Activated CD4-positive, alpha-beta T cell treated with anti-CD3 and anti-CD28 coated beads for 36 hours (primary cell): ENCODE measurements at places on chromosomes 3 and 15. TPM values are rescaled to one million over a fixed set of nuclear protein-coding genes. Genes with fewer than 3 reads are reported as not detected.

GRCh38 chr3:15241341-15241740 lies 35.3 kb downstream of the CAPN7 start:
- DNase-seq: peak; percentile 70

- no peak for DNase-seq
These were observed 131.4 kb upstream of the EIF1B start for GRCh38 chr3:40178012-40178594.

- DNase-seq: no peak
These were observed 1.2 kb upstream of the PPP2R3A start for GRCh38 chr3:135964160-135964955.

- DNase-seq: peak; percentile 24
These were observed 475 bp downstream of the SPSB4 start for GRCh38 chr3:141051443-141052200.

Gene SNTN
- not detected for total RNA-seq

DNA sequence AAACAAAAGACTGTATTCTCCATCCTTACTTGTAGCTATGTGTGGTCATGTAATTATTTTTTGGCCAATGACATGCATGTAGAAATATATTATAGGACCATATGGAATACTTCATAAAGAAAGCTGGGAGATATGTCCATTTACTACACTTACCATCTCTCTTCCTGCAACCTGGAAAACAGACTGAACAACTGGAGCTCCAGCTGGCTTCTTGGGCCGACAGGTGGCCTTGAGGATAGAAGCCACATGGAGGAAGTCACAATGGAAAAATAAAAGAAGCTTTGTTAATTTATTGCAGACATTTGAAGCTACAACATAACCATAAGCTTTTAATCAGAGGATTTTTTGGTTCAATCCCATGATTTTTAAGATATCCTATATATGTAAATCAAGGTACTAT lies 167.9 kb upstream of the CBLB start:
- DNase-seq: no peak

Gene ZMYND10
- total RNA-seq: 1.3 TPM

DNA sequence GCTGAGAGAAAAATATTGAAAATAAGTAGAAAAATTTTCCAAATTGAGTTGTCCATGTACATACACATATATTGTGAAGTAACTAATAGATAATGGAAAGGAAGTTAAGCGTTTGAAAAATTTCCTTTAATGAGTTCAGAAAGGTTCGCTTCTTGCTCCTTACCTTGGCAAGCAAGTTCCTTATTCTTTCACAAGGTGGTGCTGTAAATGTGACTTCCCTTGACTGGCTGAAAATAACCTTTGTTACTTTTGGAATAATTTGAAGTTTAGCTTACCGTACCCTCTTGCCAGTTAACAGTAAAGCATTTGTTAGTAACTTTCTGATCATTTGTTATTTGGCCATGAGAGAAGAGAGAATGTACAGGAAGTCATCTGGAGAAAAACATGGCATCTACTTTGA lies 41.6 kb downstream of the PYDC2 start:
- no peak for DNase-seq

DNA sequence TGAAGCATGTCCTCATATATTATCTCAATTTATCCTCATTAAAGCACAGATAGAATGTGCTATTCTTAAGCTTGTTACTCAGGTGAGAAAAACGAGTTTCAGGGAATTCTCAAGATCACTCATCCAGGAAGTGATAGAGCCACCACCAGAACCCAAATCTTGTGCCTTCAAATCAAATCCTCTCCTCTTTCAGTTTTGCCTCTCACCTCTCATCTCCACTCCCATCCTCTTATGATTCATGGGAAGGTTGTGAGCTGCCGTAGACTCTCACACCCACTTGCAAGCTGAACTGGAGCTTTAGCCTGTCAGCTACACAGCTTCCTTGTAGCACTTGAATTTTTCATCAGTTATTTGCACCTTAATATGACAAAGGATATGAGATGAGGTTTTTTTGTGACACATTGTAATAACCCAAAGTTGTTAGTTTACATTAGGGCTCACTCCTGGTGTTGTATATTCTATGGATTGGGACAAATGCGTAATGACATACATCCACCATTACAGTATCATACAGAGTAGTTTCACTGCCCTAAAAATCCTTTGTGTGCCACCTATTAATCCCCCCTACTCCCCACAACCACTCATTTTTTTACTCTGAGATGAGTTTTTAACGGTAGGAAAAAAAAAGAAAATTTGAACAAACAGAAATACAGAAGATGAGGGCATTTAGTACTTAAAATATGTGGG lies 25.7 kb downstream of the GPR15 start:
- peak; percentile 73 for DNase-seq

Gene MYRIP
- not detected for total RNA-seq

DNA sequence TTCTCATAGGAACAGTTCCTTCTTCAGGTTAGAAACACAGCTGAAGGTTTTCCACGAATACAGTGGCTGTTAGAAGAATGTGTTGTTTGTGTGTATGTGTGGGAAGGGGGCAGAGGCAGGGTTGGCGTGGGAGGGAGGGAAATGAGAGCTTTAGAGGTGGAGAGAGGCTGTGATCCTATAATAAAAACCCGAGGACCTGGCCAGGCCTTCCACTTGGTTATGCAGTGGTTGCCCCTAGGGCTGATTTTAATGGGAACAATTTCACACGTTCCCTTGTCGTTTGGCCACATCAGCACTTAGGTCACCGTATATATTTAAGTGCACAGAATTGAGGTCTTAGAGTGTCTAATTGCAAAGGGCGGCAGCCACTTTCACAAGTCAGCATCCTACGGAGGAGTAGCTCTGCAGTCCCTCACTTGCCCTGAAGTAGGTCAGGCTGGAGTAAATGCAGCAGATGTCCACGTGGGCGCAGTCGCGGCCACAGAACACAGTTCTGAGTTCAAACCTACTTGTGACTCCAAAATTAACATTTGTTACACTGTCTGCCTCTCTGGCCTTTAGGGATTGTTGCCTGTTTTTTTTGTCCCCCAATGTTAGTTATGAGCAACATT lies 85.6 kb downstream of the PDCD6IP start:
- DNase-seq: no peak

GRCh38 chr15:29690765-29691475 lies 131.3 kb downstream of the TJP1 start:
- DNase-seq: no peak

DNA sequence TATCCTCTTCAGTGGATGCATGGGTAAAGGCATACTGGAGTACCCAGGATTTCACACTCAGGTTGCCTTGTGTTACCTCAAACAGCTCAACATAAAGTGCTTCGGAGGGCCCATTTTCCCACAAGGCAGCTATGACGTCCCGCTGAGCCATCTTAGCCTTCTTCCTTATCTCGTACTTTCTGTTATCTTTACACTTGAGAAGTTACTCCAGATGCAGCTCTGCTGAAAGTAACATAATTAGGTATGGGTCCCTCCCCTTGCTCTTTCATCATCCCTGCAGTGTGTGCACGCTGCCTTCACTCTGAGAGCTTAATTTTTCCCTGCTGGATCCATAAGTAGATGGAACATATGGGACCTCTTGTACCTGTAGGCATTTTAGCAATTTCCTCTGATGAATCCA lies 410.3 kb downstream of the AGBL1 start:
- DNase-seq: no peak

- no peak for DNase-seq
These were observed 40.2 kb upstream of the C15orf61 start for GRCh38 chr15:67480741-67481140.

Gene IL17RD
- total RNA-seq: 0.05 TPM

DNA sequence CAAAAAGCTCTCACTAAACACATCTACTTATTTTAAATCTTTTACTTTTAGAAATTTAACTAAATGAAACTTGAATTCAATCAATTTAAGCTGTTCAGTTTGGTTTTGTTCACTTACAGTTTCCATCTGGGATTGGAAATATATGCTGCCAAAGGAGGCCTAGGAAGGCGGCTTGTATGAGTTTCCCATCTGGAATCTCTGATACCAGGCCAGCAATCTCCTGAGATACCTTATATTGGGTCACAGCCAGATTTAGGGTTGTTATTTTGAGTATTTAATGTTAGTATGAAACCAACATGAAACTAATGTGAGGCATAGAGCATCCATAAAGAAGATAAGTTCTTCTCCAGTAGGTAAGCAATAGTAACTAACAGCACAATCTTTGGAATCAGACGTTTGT lies 94.6 kb downstream of the GMNC start:
- no peak for DNase-seq

Gene KNG1
- not detected for total RNA-seq

GRCh38 chr3:11289864-11290263 lies 17.7 kb downstream of the ATG7 start:
- no peak for DNase-seq

Gene GABRA5
- total RNA-seq: not detected

Gene GOLGA6A
- total RNA-seq: not detected

DNA sequence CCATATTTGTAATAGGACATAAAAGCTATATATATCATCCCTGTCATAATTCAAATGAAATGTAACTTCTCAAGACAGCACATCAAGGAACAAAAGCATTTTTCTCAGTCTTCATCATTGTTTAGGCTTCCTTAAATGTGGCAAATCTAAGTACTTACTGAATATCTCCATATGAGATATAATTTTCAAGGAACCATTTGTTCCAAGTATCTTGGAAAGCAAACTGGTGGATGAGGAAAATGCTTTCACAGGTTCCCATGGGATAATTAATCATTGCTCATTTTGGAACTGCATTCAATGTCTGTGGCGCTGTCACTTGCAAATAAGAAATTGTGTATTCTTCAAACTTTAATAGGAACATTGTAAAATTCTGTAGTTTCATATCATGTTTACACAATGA lies 52.6 kb upstream of the ZNF385D start:
- DNase-seq: no peak
